ENCODE measurements at places on chromosomes 16 and 17.

DNA sequence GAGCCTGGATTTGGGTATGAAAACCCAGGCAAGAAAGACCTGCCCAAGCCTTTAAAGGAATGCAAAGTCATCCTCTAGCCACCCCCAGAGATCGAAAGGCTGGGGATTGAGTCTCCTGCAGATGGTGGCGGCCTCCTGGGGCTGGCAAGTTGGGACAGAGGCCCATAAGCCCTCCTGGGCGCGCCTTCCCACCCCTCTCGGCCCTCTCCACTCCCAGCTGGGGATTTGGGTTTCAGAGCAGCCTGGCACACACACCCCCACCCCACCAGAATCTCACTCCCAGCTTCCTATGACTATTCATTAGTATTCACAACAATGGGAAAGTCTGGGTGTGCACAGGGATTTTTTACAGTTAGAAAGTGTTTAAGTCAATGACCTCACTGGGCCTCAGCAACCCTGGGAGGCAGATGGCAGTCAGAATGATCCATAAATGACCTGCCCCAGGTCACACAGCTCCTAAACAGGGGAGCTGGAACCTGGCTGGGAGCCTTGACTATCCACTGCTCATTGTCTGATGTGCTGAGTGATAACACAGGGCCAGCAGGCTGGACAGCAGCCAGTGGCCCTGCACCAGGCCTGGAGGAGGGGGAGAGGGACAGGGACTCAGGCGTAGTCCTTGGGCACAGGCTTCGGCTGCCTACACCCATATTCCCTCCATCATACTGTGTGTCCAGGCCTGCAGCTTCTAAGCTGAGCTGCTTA is 12.1 kb downstream of the NHERF1 start:
- H3K27ac ChIP-seq = peak overlapping the region; percentile 68
- H3K4me3 ChIP-seq = peak overlapping the region; percentile 24
- H3K36me3 ChIP-seq = peaks cover 32% of the 10 kb centered on the region
- peaks cover 73% of the 10 kb centered on the region for H3K4me1 ChIP-seq
- H3K27me3 ChIP-seq = no peaks in the 10 kb centered on the region
- DNase-seq = no peak

GRCh38 chr17:31726980-31727427 is 132.0 kb downstream of the COPRS start:
- no peak for DNase-seq
- H3K27ac ChIP-seq = no peak overlapping the region
- no peaks in the 10 kb centered on the region for H3K36me3 ChIP-seq
- H3K4me1 ChIP-seq = no peaks in the 10 kb centered on the region
- H3K4me3 ChIP-seq = no peak overlapping the region

DNA sequence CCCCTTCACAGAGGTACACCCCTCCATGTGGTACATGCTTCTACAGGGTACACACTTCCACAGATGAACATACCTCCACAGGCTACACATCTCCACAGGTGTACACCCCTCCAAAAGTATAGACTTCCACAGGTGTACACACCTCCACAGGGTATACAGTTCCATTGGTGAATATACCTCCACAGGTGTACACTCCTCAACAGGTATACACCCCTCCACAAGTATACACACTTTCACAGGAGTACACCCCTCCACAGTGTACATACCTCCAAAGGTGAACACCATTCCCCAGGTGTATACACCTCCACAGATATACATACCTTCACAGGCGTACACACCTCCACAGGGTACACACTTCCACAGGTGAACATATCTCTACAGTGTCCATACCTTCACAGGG is 9.4 kb downstream of the FOXN1 start:
- H3K36me3 ChIP-seq = no peaks in the 10 kb centered on the region
- peaks cover 6% of the 10 kb centered on the region for H3K27me3 ChIP-seq
- DNase-seq = no peak

DNA sequence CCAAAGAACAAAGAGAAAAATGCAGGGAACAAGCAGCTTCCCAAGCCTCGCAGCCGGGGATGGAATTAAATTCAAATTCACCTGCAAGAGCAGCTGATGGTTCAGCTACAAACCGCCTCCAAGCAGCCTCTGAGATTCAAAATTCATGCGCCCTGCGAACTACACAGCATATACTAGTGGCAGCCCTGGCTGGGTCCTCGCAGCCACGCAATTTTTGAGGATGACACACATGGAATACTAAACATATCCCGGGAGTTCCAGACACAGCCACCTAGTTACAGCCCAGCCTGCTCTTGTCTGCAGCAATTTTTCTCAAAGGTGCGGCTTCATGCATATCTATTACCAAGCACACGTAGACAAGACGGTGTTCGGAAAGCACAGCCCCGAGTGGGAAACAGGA is 35.9 kb upstream of the KIFC3 start:
- no peak overlapping the region for H3K4me3 ChIP-seq
- no peaks in the 10 kb centered on the region for H3K4me1 ChIP-seq
- no peaks in the 10 kb centered on the region for H3K36me3 ChIP-seq
- no peaks in the 10 kb centered on the region for H3K27me3 ChIP-seq
- H3K27ac ChIP-seq = no peak overlapping the region

DNA sequence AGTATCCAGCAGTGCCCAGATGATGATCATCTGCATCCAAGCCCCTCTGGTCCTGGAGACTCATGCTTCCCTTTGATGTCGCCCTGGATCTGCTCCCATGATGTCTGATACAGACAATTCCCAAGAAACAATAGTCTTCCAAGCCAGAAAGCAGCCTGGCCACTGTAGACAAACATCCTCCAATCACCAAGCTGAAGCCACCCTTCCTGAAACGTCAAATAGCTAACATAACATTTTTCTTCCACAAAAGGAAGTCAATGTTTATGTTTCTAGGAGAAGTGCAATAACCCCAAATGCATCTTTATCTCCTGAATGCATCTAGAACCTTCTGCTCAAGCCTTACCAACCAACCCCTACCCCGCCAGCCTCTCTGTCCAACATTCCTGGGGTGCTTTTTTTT is 1.2 kb upstream of the DPEP2 start:
- peak overlapping the region; percentile 82 for H3K4me3 ChIP-seq
- peak; percentile 21 for DNase-seq
- H3K4me1 ChIP-seq = peaks cover 80% of the 10 kb centered on the region
- peak overlapping the region; percentile 73 for H3K27ac ChIP-seq

GRCh38 chr16:20325005-20325404 is 2.3 kb downstream of the GP2 start:
- no peaks in the 10 kb centered on the region for H3K4me1 ChIP-seq
- H3K27me3 ChIP-seq = no peaks in the 10 kb centered on the region
- no peak for DNase-seq

GRCh38 chr16:3020604-3021448 is 658 bp downstream of the TNFRSF12A start:
- peak overlapping the region; percentile 91 for H3K27ac ChIP-seq
- no peak for DNase-seq
- peaks cover 2% of the 10 kb centered on the region for H3K36me3 ChIP-seq
- H3K4me1 ChIP-seq = peaks cover 52% of the 10 kb centered on the region

DNA sequence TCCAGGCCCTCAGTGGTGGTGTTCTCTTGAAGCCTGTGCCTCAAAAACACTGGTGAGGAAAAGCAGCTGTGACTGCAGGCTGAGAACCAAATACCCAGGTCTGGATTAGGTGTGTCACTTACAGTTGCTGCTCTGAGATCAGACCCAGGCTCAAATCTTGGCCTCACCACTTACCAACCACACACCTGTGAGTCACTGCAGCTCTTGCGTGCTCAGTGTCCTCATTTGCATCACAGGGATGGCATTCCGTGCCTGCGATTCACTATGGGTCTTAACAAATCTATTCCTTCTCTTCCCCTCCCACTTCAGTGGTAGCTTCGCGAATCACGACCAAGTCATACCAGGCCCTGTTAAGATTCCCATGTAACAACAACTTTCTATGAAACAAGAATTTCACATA is 233.4 kb upstream of the HSBP1 start:
- H3K36me3 ChIP-seq = no peaks in the 10 kb centered on the region
- H3K27ac ChIP-seq = no peak overlapping the region
- no peaks in the 10 kb centered on the region for H3K27me3 ChIP-seq
- H3K4me3 ChIP-seq = no peak overlapping the region
- H3K4me1 ChIP-seq = no peaks in the 10 kb centered on the region
- no peak for DNase-seq

Data from CD4-positive, CD25-positive, alpha-beta regulatory T cell (primary cell).